IPS DF 19.7 (cell line): ENCODE measurements at places on chromosomes 2 and 18.

- DNase-seq, result no peak
Observed at GRCh38 chr2:48755473-48755872, at the start of gene LHCGR. LHCGR (minus strand) TSS chr2:48755724; CDS start chr2:48755671, 53 bp downstream.

- no peak for DNase-seq
Observed at GRCh38 chr2:204110338-204110741, 173.8 kb downstream of the ICOS start.

DNA sequence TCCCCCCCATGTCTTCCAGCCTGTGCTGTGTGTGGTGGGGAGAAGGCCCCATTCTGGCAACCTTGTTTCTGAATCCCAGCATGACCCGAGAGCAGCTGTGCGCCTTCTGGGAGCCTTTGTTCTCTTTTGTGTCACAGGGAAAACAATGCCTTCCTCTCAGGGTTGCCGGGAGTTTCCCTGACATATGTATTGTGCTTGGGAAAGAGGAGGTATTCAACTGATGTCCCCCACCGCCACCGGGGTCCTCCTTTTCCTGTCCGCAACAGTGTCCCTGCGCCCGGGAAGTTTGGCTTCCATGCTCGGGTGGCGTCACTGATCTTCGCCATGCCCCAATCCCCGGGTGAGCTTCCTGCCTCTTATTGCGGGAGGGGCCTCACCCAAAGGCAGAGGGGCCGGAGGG is 77.5 kb upstream of the ASB18 start:
- no peak for DNase-seq

- DNase-seq, result no peak
Observed at GRCh38 chr2:25615920-25616319, 57.5 kb downstream of the DTNB start.

DNA sequence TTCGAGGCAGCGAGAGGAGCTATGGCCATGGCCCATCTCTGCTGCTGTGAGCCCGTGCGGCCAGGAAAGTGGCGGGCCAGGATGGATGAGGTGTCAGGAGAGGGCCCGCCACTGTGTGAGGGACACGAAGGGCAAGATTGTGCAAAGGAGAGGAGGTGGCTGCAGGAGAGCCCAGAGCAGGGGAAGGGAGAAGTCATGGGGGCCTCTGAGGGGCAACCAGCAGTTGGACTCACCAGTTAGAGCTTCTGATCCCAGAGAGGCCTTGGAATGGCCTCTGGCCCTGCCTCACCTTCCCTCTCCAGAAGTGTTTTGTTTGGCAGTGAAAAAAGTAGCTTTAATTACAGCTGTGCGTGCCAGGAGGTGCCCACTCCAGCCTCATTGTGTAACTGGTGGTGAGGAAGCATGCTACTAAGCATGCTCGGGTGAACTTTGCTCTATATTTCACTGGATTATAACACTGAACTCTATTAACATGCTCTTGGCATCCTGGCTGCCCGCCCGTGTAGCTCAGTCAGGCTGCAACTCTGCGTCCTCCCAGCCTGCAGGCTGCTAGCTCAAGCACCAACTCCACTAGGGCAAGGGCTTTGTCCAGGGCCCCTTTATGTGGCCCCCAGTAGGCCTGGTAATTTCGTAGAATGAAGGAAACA is 34.2 kb downstream of the IMPA2 start:
- no peak for DNase-seq

DNA sequence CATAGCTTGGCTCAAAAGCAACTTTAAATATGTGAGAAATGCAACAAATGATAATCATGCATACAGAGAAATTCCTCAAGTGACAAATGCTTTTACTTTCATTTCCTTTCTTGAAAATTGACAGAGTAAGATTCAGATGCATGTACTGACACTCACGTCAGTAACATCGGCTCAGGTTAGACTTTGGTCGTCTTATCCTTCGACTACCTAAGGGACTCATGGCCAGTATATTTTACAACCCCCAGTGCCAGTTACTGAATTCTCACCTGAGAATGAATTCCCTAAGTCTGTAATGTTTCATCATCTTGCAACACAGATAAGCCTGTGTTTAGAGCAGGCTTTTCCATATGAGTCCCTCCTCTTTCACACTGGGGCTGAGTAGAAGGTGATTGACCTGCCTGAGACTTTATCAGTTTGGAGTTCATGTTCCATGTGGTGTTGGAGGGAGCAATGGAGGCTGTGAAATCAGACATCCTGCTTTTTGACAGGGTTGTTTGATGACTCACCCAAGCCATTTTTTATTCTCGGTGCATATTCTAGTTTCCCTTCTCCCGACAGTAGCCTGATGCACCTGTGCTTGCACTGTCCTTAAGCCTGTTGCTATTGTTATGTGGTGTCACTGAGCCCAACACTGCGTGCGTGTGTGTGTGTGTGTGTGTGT is 30.5 kb upstream of the ATP8B1 start:
- no peak for DNase-seq

DNA sequence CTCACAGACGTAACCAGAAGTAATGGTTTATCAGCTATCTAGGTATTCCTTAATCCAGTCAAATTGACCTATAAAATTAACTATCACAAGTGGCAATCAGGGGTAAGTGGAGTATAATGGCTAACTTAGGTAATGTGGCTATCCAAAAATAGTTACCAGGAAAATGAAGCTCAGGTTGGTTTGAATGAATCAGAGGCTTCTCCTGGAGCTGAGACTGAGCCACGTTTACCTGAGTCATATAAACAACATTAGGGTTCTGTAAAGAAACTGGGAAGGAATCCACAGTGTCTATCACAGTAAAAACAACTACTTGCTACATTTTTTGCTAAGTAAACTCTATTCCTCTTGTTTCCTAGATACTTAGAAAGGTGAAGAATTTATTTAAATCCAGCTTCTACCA is 236.0 kb upstream of the SPHKAP start:
- DNase-seq, result no peak

- no peak for DNase-seq
Observed at GRCh38 chr2:113089916-113090315, 22.1 kb downstream of the IL1F10 start.

GRCh38 chr2:121489284-121489683 is 41.4 kb upstream of the RNU4ATAC start:
- no peak for DNase-seq

GRCh38 chr2:43276962-43277391 is 50.6 kb upstream of the ZFP36L2 start:
- no peak for DNase-seq

- DNase-seq, result no peak
Observed at GRCh38 chr2:84749442-84749841, 131.4 kb downstream of the TRABD2A start.

DNA sequence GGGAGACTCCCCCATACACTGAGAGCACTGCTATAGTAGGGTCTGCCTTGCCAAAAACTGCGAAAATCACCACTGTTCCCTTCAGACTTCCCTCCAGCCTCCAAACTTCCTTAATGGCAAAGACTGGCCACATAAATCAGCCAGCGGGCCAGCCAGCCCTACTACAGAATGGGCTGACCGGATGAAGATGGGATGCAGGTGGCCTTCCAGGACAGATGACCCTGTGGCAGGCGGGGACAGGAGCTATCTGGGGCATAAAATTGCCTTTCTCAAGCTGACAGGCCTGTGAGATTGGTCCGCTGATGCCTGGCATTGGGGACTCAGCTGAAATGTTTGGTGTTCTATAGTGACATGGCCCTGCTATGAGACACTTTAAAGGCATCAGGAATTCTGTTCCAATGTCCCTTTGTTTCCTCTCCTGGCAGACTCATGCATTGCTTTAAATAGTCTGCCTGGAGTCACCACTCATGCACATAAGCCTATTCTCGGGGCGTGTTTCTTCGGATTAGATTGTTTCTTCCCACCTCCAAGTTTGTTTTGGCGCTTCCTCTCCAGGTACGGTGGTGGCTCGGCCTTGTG is 135.9 kb downstream of the ALPK2 start:
- DNase-seq, result no peak

DNA sequence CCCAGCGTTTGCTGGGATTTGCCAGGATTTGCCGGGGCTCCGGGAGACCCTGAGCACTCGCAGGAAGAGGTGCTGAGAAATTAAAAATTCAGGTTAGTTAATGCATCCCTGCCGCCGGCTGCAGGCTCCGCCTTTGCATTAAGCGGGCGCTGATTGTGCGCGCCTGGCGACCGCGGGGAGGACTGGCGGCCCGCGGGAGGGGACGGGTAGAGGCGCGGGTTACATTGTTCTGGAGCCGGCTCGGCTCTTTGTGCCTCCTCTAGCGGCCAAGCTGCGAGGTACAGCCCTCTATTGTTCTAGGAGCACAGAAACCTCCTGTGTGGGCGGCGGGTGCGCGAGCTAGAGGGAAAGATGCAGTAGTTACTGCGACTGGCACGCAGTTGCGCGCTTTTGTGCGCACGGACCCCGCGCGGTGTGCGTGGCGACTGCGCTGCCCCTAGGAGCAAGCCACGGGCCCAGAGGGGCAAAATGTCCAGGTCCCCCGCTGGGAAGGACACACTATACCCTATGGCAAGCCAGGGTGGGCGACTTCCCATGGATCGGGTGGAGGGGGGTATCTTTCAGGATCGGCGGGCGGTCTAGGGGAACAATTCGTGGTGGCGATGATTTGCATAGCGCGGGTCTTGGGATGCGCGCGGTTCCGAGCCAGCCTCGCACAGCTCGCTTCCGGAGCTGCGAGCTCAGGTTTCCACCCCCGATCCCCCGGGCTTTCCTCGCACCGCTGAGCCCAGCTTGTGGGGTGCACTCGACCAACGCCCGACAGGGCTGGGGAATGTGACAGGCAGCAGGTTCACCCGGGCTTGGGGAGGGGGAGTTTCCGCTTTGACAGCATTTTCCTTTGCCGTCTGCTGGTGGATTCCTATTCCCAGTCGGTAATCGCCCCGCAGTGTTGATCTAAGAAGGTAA is 2.8 kb downstream of the ONECUT2 start:
- no peak for DNase-seq

- no peak for DNase-seq
Observed at GRCh38 chr2:45965871-45966498, 314.5 kb downstream of the PRKCE start.

DNA sequence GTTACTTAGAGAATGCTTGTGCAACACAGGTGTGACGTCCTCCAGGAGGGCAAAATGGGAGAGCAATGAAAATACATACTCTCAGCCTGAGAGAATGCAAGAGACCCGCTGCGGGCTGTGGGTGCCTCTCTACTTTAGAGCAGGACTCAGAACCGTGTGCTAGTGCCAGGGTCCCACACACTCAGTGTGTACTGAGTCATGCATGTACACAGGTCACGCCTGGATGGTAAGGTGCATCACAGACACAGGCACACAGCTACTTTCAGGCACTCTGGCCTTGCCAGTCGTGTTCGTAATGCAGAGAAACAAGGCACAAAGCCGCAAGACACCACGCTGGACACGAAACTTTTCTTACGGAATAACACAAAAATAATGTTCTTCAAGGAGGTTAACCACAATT is 125.3 kb downstream of the ZNF516 start:
- DNase-seq, result no peak

- DNase-seq, result no peak
Observed at GRCh38 chr2:232415736-232416520, 9.3 kb downstream of the ALPG start.

- no peak for DNase-seq
Observed at GRCh38 chr2:3628241-3628679, 29.7 kb upstream of the ALLC start.

GRCh38 chr18:59952283-59953007 is 52.6 kb downstream of the PMAIP1 start:
- DNase-seq, result no peak

GRCh38 chr2:159266554-159266953 is 19.9 kb downstream of the WDSUB1 start:
- no peak for DNase-seq

DNA sequence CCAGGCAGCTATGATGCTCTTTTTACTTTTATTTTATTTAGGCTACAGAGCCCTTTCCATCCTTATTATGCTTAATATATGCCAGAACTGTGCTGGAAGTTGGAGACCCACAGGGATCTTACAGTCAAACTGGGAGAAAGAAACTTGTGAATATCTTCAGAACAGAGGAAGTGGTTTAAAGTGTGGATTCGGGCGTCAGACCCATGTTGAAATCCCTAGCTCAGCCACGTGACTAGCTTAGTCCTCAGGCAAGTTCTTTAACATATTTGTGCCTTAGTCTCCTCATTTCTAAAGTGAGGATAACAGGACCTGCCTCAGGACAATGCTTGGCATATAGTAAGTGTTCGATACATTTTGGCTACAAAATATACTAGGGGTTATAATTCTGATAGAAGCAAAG is 59.1 kb downstream of the MAP3K20 start:
- DNase-seq, result peak; percentile 9

DNA sequence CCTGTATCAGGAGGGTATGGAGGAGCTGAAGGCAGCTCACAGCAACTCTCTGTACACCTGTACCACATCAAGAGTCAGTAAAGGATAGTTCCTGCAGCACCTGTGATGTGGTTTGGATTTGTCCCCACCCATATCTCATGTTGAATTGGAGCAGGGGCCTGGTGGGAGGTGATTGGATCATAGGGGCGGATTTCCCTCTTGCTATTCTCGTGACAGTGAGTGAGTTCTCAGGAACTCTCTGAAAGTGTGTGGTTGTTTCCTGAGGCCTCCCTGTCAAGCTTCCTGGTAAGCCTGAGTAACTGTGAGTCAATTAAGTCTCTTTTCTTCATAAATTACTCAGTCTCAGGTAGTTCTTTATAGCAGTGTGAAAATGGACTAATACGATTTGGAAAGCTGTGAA is 28.9 kb downstream of the OSBPL1A start:
- no peak for DNase-seq

DNA sequence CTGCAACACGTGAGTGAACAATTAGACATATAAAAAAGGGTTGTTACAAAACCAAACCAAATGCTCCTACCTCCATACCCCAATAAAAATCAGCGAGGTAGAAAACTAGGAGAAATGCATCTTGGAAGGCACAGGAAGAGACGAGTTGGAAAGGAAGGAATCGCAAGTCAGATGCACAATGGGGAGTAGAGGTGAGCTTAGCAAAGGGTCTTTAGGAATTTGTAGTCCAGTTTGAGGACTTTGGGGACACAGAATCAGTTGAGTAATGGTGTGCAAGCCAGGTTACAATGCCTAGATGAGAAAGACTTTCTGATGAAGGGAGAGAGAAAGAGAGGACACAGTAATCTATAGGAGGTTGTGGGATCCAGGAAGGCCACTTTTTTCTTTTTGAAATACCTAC is 35.7 kb downstream of the XRCC5 start:
- DNase-seq, result no peak

- no peak for DNase-seq
Observed at GRCh38 chr2:11802782-11803191, 56.4 kb downstream of the LPIN1 start.

DNA sequence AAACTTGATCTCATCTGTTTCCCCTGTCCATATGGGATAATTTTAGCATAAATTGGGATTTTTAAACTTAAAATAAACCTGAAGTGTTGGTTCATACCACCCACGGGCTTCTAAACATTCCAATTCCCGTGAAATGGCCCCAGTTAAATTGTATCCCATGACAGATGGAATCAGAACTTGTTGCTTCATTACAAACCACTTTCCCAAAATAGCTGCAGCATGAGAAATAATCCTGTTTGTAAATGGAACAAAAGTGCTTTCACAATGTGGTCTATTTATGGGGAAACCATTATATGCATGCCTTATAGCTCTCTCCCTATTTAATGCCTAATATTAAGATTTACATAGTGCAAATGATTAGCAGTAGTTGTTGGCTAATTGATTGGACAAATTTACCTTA is 15.9 kb downstream of the SCG2 start:
- DNase-seq, result no peak

GRCh38 chr2:209501579-209501978 is 77.7 kb downstream of the MAP2 start:
- no peak for DNase-seq

- DNase-seq, result no peak
Observed at GRCh38 chr2:69020496-69021426, 7.8 kb downstream of the ANTXR1 start.
